ENCODE measurements at places on chromosomes 2 and 18.

GRCh38 chr18:62897153-62897552 is 181.8 kb downstream of the PHLPP1 start:
- no peak for DNase-seq

- peak; percentile 38 for DNase-seq
These were observed 30.5 kb upstream of the VPS54 start for GRCh38 chr2:64049633-64050220.

- DNase-seq = no peak
These were observed 86.6 kb upstream of the ODC1 start for GRCh38 chr2:10534514-10535250.

DNA sequence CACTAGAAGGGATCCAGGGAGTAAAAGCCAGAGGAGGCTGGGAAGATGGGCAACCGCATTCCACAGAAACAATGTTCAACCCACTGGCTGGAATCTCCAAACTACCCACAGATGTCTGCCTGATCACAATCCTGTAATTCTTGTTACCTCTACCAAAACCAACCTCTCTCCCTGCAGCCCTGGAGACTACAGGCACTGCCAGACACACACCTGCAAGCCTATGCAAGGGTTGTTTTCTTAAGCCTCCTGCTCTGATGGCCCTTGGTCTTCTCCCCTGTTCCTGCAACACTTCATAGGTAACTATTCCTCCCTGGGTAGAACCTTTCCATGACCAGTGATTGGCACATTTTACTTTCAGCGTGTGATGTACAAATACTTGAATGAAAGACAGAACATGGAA is 21.9 kb downstream of the ST6GAL2 start:
- DNase-seq = no peak

DNA sequence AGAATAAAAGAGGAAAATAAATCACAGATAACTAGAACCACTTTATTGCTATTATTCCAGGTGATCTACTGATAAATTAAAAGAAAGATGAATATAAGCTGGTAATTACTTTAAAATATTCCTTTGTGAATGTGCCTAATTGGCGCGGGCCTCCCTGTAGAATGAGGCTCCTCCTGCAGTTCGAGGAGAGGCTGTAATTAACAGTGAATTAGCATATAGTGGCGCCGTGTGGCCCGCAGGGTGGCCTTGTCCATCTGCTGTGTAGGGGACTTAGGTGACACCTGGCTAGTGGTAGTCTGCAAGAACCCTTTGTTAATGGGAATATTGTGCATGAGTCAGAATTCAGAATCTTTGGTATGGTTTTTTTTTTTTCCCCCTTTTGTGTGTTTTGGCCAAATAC is 119.8 kb downstream of the AGAP1 start:
- DNase-seq = no peak

- no peak for DNase-seq
These were observed 92.8 kb downstream of the COLEC12 start for GRCh38 chr18:407626-408224.

GRCh38 chr2:203492965-203493364 is 42.1 kb downstream of the RAPH1 start:
- DNase-seq = no peak

DNA sequence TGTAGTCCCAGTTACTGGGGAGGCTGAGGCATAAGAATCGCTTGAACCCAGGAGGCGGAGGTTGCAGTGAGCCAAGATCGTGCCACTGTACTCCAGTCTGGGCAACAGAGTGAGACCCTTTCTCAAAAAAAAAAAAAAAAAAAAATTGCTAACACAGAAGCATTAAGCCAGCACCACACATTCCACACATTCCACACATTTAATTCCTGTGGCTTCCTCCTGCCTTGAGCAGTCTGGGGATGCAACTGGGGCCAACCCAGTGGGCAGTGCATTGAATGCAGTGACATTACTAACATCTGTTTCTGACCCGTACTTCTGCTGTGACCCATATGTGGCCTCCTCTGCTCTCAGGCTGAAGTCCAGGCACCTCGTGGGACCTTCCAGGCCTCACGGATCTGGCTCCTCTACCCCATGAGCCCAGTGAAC is 107.0 kb downstream of the BCL2L11 start:
- no peak for DNase-seq

DNA sequence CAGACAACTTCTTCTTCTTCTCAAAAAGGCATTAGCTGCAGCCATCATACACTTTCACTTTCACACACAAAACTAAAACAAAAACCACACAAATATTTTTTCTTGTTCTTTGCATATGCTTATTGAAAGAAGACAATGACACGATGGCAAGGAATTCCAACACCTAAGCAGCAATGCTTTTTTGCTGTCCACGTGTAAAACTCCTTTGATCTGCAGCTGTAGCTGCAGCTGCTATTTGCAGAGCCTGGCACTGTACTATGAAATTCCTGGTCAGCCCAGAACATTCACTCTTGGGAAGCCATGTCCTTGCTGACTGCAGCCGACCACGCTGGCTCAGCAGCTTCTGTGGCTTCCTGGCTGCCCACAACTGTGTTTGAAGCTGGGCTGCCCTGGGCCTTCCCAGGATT is 316.2 kb downstream of the CDH2 start:
- no peak for DNase-seq
